H1 (cell line): ENCODE measurements at places on chromosomes 5 and 9. TPM values are rescaled to one million over a fixed set of nuclear protein-coding genes. Genes with fewer than 3 reads are reported as not detected.

DNA sequence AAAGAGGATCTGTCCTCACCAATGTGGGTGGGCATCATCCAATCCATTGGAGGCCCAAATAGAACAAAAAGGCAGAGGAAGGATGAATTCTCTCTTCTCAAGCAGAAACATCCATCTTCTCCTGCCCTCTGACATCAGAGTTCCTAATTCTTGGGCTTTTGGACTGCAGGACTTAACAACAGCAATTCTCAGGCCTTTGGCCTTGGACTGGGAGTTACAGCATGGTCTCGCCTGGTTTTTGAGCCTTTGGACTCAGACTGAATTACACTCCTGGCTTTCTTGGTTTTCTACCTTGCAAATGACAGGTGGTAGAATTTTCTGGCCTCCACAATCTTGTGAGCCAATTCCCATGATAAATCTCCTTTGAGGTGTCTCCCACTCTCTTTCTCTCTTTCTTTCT, 60.5 kb upstream of the CD180 start:
- no peak for DNase-seq

GRCh38 chr5:140242099-140242498, 60.8 kb downstream of the PFDN1 start:
- peak; percentile 65 for DNase-seq

The IFNA5 gene
- not detected in 2 replicates for total RNA-seq

- DNase-seq, result no peak
These were observed 10.0 kb upstream of the CRB2 start for GRCh38 chr9:123346026-123346425.

The CAVIN4 gene
- 8.0 and 9.1 TPM in 2 replicates for total RNA-seq

DNA sequence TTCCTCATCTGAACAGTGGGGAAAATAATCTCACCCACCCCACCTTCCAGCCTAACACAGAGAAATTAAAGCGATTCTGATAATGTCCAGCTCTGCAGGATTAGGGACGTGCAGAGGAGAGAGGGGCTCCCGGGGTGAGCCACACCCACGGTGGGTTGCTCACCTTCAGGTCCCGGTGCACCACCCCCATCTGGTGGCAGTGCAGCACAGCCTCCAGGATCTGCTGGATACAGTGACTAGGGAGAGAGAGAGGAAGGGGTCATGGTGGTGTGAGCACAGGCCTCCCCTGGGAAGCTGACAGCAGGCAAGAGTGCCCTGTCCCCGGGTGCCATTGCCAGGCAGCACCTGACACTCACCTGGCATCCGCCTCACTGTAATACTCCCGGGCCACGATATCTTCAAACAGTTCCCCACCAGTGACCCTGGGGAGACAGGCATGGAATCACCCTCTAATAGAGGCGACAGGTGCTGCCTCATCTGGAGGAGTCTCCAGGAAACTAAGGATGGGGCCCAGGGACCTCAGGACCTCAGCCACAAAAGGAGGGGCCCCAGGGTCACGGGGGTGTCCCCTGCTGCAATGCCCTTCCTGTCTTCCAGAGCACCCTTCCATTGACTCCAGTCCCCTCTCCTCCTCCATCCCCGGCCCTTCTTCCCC, 33.0 kb downstream of the CAMK2A start:
- no peak for DNase-seq

The SPATA31C1 gene
- 0.11 TPM in 1 of 2 replicates, not detected in the other for total RNA-seq

The IL9 gene
- total RNA-seq, result not detected in 2 replicates

GRCh38 chr5:126741361-126741760, 35.6 kb upstream of the LMNB1 start:
- no peak for DNase-seq

GRCh38 chr5:10760096-10760920, 726 bp downstream of the DAP start:
- no peak for DNase-seq

GRCh38 chr9:108057421-108058134, 568.0 kb upstream of the KLF4 start:
- DNase-seq, result no peak

The CARD9 gene
- total RNA-seq, result 0.88 and 1.1 TPM in 2 replicates

The SLC27A6 gene
- 4.0 and 4.5 TPM in 2 replicates for total RNA-seq

DNA sequence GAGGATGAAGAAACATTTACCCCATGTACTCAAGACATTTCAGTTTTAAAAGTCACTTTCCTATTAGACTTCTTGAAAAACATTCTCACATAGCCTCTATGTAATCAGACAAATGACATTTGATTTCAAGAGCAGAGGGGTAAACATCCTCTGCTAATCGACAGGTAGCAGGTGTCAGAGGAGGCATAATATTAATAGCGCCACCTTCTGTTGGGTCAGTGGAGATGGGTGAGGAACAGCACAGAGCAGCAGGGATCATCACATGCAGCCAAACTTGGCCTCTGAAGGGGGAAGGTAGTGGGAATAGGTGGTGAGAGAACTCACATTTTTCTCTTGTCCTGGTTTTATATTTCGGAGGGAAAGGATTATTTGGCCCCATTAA, 3.3 kb upstream of the LSM11 start:
- DNase-seq, result no peak

The PCDHB7 gene
- 0.19 and 0.25 TPM in 2 replicates for total RNA-seq

GRCh38 chr5:113693701-113694100, 180.2 kb downstream of the YTHDC2 start:
- DNase-seq, result no peak

DNA sequence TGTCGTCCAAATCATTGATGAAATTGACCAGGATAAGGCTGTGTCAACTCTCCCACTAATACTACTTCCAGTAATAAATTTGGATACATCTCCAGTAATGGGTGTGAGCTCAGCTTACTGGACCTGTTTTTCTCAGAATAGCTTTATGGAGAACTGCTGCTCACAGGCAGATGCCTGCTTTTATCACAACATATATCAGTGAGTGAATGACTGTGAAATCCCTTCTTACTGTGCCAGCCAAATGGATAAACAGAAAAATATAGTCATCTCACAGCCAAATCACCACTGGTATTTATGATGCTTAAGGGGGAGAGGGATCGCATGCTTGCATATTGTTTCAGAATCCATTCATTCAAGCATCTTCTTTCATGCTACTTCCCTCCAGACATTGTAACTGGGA, 148.4 kb upstream of the PAPPA start:
- no peak for DNase-seq

The ADRB2 gene
- total RNA-seq, result 0.54 and 0.65 TPM in 2 replicates

The ANKRD55 gene
- total RNA-seq, result not detected in 2 replicates

GRCh38 chr5:100706776-100707175, 171.6 kb downstream of the FAM174A start:
- no peak for DNase-seq

GRCh38 chr5:89582768-89583339, 699.9 kb upstream of the MEF2C start:
- DNase-seq, result no peak

The TAF11L11 gene
- not detected in 2 replicates for total RNA-seq

The CTXN3 gene
- not detected in 2 replicates for total RNA-seq

DNA sequence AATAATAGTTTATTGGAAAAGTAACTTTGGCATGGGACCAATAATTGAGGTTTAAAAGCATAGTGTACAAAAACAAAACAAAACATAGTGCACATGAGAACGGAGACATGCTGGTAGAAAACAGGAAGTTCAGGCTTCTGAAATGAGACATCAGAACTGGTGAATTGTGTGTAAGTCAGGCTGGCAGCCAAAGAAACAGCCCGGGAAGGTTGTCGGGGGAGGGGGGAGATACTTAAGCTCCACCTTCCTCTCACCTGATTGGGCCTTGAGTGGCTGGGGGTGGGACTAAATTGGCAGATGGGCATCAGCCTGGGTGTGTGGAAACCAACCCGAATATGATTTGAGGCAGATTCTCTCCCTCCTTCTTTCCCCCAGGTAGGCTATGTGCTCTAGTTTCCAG, 256.3 kb downstream of the SMARCA2 start:
- no peak for DNase-seq

DNA sequence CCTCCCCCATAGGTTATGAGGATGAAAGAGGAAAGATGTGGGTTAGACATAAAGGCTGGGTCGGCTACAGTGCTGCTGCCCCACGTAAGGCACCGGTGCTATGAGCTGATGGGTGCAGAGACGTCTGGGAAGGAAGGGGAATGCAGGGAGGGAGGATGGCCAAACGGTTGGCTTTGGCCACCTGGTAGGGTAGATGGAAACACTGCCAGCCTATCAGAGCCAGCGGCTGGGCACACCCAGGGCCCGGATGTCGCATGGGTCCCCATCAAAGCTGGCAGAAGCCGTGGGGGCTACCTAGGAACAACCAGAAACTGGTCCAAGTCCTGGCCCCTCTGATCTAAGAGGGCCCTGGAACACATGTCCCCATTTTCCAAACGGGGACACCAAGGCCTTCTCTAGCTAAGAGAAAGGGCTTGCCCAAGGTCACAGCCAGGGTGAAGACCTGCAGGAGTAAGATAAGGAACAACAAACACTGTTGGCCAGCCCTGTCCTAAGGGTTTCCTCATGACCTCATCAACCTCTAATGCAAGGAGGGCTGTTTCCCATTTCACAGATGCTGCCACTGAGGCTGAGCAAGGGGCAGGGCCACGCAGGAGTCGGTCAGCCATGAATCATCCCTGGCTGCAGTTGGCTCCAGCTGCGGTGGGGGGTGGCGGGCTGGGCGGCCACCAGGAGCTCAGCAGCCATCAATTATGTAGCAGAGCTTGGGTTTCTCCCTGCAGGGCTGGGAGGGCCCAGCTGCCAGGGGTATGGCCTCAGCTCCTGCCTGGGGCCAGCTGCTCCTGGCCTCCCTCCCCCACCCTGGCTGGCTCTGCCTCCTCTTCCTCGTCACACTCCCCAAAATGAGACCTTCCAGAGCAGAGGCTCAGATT, 4.9 kb downstream of the SH3GLB2 start:
- DNase-seq, result no peak

DNA sequence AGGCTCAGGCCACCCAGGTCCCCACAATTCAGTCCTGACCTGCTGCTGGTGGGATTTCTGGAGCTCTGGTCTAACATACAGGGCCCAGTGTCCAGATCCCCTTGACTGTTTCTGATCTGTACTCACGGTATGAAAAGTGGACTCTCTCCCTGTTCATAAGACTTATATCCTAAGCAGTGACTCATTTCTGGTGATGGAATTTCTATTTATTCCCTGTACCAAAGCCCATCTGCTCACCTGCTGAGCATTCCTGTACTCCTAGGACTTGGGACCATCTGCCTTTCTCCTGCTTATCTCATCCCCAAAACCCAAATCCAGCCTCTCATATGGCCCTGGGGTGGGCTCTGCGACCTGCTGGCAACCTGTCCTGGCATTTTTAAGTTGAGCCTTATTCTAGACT, 86.6 kb downstream of the APBA1 start:
- DNase-seq, result no peak

DNA sequence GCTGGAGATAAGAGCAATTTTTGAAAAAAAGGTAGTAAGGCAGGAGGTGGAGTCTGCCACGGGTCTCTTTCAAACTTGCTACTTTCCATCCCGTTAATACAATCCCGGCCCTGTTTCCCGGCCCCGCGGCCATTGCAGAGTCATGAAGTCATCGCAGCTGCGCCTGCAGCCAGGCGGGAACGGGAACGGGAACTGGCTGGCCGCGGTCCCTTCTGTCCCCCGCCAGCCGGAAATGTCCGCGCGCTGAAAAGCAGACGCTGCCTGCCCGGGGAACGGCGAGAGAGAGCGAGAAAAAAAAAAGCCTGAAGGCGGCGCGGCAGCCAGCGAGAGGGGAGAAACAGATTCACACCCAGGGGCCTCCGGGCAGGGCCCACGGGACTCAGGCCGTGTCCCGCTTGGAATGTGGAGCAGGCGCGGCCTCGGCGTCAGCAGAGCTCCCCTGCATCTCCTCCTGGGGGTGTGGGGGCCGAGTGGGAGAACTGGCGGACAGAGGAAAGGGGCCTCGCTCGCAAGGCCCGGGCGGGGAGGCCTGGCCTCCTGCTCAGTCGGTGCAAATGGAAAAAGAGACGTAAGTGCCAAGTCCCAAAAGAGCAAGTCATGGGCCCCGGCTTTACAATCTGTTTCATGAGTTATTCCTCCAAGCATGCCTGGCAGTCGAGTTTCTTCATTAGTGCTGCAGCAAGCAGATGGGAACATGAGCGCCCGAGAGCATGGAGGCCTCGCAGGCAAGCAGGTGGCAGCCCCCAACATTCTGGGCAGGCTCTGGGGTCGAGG, 201.2 kb upstream of the GAS1 start:
- DNase-seq, result peak; percentile 31

GRCh38 chr9:76369583-76369982, 24.6 kb downstream of the RFK start:
- DNase-seq, result no peak

The LCN1 gene
- total RNA-seq, result not detected in 2 replicates

The FRRS1L gene
- total RNA-seq, result 2.1 and 2.2 TPM in 2 replicates

The GZMA gene
- not detected in 2 replicates for total RNA-seq

The NUTM2G gene
- 0.25 TPM in 1 of 2 replicates, not detected in the other for total RNA-seq

The KCNIP1 gene
- total RNA-seq, result 0.52 TPM in 2 replicates

The PCDHA8 gene
- 0.52 and 0.96 TPM in 2 replicates for total RNA-seq

GRCh38 chr9:77945798-77946197, 85.8 kb downstream of the GNAQ start:
- DNase-seq, result no peak

GRCh38 chr5:169695919-169696490, 58.9 kb downstream of the DOCK2 start:
- no peak for DNase-seq

The DMRT3 gene
- total RNA-seq, result not detected in 2 replicates

The IL5 gene
- total RNA-seq, result not detected in 2 replicates

- DNase-seq, result peak; percentile 39
These were observed 214.9 kb upstream of the WWC1 start for GRCh38 chr5:168076561-168076991.

- DNase-seq, result no peak
These were observed 1844.3 kb downstream of the MAT2B start for GRCh38 chr5:165349735-165350134.

The FOXD4L4 gene
- not detected in 2 replicates for total RNA-seq
